ENCODE measurements at places on chromosomes 3 and 15.

GRCh38 chr3:40267937-40268724, 41.4 kb upstream of the EIF1B start:
- no peak for DNase-seq

- no peak for DNase-seq
Measured at GRCh38 chr3:87920549-87920948, 138.3 kb downstream of the CGGBP1 start.

GRCh38 chr3:44555723-44556122, 730 bp downstream of the ZKSCAN7 start:
- DNase-seq = no peak

DNA sequence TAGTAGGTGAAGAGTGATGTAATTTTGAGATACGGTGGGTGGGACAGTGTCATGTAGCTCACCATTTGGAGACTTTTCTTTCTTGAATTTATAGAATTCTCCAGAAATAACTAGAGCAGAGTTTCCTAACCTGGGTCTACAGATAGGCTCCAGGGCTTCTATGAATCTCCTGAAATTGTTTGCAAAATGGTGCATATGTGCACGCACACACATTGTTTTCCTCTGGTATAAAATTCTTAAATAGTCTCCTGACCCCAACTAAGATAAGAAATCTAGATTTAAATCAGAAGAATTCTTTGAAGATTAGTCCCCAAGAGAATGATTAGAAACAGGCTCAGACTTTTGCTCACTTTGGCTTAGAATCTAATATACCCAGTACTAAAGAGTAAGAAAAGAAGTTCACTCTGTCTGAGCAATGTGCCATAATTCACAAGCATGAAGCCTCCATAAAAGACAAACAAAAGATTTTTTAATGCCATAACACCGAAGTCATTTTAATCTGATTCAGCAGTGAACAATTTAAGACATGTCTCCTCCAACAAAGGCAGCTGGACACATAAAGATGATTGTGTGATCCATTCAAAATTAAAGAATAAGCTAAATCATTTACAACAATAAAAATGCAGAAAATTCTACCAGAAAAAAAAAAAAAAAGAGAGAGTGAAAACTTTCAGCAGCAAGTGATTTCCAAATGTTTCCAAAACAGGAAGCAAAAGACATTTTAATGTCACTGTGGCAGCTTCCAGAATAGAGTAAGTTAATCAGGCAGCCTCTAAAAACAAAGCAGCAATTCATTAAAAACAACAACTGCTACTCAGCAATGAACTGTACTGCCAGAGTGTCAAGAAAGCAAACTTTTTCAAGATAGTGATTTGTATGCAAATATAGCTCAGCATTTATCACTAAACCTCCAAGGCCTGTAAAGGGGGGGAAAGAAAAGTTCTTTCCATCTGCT, 975.5 kb upstream of the CFAP20DC start:
- DNase-seq = no peak

- DNase-seq = no peak
Measured at GRCh38 chr3:29611252-29611651, 330.4 kb downstream of the RBMS3 start.

DNA sequence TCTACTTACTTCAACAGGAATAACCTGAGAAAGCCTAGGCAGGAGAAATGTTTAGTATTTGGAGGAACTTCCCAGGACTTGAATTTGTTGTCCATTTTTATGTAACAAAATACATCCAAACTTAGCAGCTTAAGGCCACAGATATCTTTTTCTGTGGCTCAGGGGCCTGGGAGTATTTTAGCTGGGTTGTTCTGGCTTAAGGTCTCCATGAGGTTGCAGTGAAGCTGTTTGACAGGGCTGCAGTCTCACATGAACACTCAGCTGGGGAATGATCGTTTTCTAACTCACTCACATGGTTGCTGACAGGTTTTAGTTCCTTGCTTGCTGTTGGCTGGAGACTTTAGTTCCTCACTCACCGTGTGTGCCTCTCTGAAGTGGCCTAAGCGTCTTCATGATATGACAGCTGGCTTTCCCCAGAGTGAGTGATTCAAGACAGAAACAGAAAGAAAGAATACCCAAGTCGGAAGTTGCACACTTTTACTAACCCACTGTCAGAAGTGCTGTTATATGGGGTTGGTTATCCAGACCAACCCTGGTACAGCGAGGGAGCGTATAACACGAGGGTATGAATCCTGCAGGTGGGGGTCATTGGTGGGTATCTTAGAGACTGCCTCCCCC, 229.7 kb upstream of the TBL1XR1 start:
- DNase-seq = no peak

- no peak for DNase-seq
Measured at GRCh38 chr3:154151969-154152368, 30.8 kb downstream of the ARHGEF26 start.
